ENCODE measurements at places on chromosomes 6 and 20.

GRCh38 chr20:50745634-50746137, 14.3 kb downstream of the PARD6B start:
- no peaks in the 10 kb centered on the region for H3K27me3 ChIP-seq
- H3K36me3 ChIP-seq, result no peaks in the 10 kb centered on the region
- H3K27ac ChIP-seq, result peak overlapping the region; percentile 35
- DNase-seq, result no peak

DNA sequence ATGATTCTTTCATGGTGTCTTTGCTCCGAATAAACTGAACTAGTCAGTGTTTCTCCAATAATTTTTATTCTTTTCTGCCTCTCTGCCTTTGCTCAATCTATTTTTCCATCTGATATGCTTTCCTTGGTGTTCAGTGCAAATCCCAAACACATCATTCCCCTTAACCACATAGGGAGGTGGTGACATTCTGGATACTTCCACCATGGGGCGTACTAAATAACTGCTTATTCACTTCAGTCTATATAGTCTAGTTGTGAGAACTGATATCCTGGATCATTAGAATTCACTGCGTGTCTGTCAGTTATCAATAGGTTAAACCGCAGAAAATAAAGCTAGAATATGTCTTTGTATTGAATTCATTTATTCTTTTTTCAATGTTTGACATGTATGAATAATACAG, 83.1 kb downstream of the KCNQ5 start:
- H3K4me3 ChIP-seq, result no peak overlapping the region
- no peaks in the 10 kb centered on the region for H3K27me3 ChIP-seq
- H3K27ac ChIP-seq, result no peak overlapping the region
- no peaks in the 10 kb centered on the region for H3K4me1 ChIP-seq

- DNase-seq, result no peak
- no peak overlapping the region for H3K27ac ChIP-seq
- H3K27me3 ChIP-seq, result no peaks in the 10 kb centered on the region
- H3K4me1 ChIP-seq, result peaks cover 8% of the 10 kb centered on the region
- H3K36me3 ChIP-seq, result no peaks in the 10 kb centered on the region
These were observed 89.2 kb downstream of the NOL4L start for GRCh38 chr20:32495949-32496348.

- no peaks in the 10 kb centered on the region for H3K36me3 ChIP-seq
- H3K27me3 ChIP-seq, result no peaks in the 10 kb centered on the region
- no peak for DNase-seq
- no peak within 1 kb of the TSS for H3K4me3 ChIP-seq
- no peaks in the 10 kb centered on the region for H3K4me1 ChIP-seq
These were observed at the start of gene TRIM15 for GRCh38 chr6:30163090-30163917. Gene TRIM15, plus strand, starts transcription at chr6:30163546. Its CDS starts 139 bp downstream, at chr6:30163685.

DNA sequence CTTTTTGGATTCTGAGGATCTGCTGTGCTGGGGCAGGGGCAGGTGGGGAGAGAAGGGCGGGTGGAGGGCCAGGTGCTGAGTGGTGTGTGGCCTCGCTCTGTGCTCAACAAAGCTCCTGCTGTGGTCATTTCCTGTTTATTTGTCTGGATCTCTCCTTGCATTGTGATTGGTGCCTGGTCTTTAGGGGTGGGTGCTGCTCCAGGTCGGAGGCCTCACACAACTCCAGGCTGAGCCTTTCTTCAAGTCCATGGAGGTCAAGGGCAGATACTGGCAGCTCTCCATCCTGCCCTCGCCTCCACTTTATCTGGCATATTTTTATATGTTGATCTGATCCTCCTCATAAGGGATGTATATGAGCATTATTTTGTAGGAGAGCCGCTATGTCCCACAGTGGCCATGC, 36.2 kb downstream of the HLA-F start:
- no peaks in the 10 kb centered on the region for H3K4me1 ChIP-seq
- DNase-seq, result no peak
- no peaks in the 10 kb centered on the region for H3K36me3 ChIP-seq
- H3K4me3 ChIP-seq, result no peak overlapping the region
- no peaks in the 10 kb centered on the region for H3K27me3 ChIP-seq

Data from thyroid gland (tissue), 4 donors.